Endothelial cell of umbilical vein (primary cell): ENCODE measurements at places on chromosomes 1 and 21. TPM values are rescaled to one million over a fixed set of nuclear protein-coding genes. Genes with fewer than 3 reads are reported as not detected.

- H3K36me3 ChIP-seq, result no peaks in the 10 kb centered on the region
- H3K27me3 ChIP-seq, result no peaks in the 10 kb centered on the region
- no peaks in the 10 kb centered on the region for H3K4me1 ChIP-seq
- no peak overlapping the region for H3K27ac ChIP-seq
- DNase-seq, result no peak
- H3K4me3 ChIP-seq, result no peak overlapping the region
Measured at GRCh38 chr21:34148826-34149558, 75.6 kb downstream of the MRPS6 start.

EPHA10 gene
- total RNA-seq, result not detected in 2 replicates

DNA sequence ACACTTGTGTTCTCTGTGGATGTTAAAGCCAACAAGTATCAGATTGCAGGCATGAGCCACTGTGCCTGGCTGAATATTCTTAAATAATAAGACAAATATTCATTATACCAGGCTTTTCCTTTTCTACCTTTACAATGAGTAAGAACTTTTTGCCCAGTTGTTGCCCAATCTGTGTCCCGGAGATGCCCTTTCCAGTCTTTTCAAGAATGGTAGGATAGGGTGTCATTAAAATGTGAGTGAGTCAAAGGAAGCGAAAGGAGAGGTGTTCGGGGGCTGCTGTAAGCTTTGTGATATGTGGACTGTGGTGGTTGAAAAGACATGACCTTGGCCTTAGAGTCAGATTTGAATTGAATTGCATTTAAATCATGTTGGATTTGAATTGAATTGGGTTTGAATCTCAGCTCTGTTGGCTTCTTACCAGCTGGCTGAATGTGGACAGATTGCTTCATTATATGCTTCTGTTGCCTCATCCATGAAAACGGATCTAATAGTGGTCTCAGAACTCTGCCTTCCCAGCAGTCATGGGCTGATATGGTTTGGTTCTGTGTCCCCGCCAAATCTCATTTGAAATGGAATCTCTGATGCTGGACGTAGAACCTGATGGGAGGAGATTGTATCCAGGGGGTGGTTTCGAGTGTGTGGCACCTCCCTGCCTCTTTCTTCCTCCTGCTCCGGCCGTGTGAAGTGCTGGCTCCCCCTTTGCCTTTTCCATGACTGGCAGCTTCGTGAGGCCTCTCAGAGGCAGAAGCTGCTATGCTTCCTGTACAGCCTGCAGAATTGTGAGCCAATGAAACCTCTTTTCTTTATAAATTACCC lies 22.7 kb upstream of the AADACL3 start:
- H3K4me3 ChIP-seq, result no peak overlapping the region
- no peak overlapping the region for H3K27ac ChIP-seq
- H3K36me3 ChIP-seq, result no peaks in the 10 kb centered on the region

- peaks cover under 1% of the 10 kb centered on the region for H3K36me3 ChIP-seq
- peak within 1 kb of the TSS; percentile 89 for H3K4me3 ChIP-seq
- peak; percentile 43 for DNase-seq
Measured at GRCh38 chr1:231338270-231339128, at the start of gene SPRTN. SPRTN (plus strand) TSS chr1:231338293; CDS start chr1:231338384, 91 bp downstream.

TRAF3IP3 gene
- not detected in 2 replicates for total RNA-seq

- peaks cover 19% of the 10 kb centered on the region for H3K4me1 ChIP-seq
- no peaks in the 10 kb centered on the region for H3K27me3 ChIP-seq
- H3K4me3 ChIP-seq, result no peak overlapping the region
- peaks cover 6% of the 10 kb centered on the region for H3K36me3 ChIP-seq
- no peak overlapping the region for H3K27ac ChIP-seq
Measured at GRCh38 chr1:6599141-6599975, 3.3 kb downstream of the KLHL21 start.

SPRR3 gene
- not detected in 2 replicates for total RNA-seq

GRCh38 chr1:230632273-230632873 lies 9.9 kb upstream of the COG2 start:
- no peaks in the 10 kb centered on the region for H3K4me1 ChIP-seq
- peak; percentile 15 for DNase-seq
- no peak overlapping the region for H3K4me3 ChIP-seq
- H3K27me3 ChIP-seq, result peaks cover 6% of the 10 kb centered on the region

OR2L5 gene
- total RNA-seq, result not detected in 2 replicates
